ENCODE measurements at places on chromosomes 2 and 18.

DNA sequence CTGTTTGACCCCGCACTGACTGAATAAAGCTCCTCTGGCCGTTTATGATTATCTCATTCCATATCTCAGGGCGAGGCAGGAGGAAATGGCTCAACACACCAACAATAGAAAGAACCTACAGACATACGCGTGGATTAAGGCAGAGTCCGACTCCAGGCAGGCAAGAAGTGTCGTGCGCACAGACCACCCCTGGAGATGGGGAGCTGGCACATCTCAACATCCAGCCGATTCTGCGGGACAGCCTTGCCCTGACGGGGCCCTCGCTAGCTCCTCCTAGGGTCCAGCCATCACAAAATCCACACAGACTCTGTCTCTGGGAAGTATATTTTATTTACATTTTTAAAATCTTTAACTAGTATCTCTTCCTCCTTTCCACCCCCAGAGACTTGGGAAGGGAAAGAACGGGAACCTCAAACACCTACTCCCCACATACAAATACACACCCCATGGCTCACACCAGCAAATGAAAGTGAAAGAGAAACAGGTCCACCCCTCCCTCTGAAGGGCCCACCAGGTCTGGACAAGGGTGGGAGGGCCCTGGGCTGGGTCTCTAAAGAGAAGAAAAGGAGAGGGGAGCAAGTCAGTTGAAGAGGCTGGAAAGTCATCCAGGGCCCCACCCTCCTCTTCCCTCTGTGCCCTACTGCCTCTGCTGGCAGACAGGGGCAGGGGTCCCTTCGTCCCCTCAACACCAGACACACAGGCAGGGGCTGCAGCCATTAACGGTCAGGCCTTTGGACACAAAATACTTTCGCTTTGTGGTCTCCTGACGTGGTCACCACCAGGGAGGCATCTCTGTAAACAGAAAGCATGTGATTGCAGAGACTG lies 3.2 kb downstream of the GPBAR1 start:
- DNase-seq, result no peak

- no peak for DNase-seq
Measured at GRCh38 chr2:198219292-198219691, 414.9 kb downstream of the PLCL1 start.

DNA sequence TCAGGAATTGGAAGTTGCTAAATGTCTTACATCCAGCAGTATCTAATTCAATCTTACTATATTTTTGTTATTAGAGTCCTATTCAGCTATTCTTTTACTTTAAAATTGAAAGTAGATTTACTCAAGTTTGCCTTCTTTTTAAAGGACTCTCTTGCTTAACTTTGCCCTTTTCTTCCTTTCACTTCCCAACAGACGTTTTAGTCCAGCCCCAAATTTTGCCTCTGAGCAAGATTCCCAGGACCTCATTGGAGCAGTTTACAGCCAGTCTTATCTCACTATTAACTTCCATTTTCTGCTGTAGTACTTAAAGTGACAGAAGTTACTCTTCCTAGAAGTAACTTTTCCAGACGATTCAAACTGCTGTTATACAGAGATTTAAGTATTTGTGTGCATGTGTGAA lies 1.7 kb upstream of the PRKD3 start:
- no peak for DNase-seq

DNA sequence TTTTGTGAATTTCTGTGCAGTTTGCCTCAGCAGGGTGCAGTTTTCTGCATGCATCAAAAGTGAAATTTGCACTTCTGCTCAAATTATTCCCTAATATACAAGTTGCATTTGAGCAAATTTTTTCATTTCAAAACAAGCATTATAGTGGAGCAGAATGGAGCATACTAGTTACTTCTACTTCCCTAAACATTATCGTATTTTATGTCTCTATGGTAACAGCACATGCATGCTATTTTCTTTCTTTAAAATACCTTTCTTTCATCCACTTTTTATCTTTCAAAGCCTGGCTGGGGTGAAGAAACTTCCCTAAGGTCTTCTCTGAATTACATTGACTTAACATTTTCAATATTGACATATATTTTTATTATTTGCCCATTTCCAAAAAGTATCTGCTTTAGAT lies 11.2 kb downstream of the RHBDD1 start:
- DNase-seq, result no peak

DNA sequence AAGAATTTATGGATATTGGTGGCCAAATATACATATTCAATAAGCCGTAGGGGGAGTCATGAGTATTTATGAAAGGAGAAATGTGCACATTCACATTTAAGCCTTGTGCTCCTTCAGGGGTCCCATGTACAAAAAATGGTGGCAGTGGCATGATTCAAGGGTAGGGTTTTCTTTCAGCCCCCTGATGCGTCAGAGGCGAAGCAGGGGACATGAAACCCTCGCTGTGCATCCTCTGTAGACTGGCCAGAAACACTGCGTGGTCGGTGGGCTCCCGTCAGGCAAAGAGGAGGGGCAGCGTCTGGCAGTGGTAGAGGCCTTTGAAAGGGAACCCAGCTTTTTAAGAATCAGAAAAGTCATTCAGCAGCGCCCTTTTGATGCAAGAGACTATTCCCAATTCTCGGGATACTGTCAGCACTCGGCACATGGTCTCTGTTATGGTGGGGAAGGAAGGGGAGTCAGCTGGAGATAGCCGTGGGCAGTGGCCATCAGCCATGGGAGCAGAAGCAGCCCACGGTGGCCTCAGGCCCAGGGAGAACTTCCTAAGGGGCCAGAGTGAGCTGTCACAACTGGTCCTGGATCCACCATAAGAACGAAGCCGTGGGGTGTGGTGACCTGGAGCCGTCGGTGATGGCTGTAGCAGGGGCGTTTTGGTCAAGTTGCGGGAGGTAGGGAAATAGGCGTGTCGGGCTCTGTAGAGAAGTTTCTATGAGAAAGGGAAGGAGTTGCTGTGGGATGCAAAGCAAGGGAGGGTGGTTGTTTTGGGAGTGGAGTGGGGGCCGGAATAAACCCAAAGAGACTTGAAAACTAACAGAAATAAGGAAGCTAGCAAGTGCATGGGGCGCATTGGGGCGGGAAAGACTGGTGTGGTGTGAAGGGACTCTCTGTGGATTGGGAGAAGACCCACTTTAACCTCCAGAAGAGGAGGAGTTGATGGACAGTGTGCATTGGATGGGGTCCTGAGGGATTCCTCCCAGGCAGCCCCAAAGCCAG lies 95.6 kb downstream of the SH3BP4 start:
- DNase-seq, result no peak

- no peak for DNase-seq
Measured at GRCh38 chr2:43128559-43128955, 97.8 kb downstream of the ZFP36L2 start.

- DNase-seq, result no peak
Measured at GRCh38 chr18:44290366-44290977, 390.2 kb upstream of the SETBP1 start.

GRCh38 chr18:68178921-68179320 lies 536.0 kb downstream of the TMX3 start:
- DNase-seq, result no peak

GRCh38 chr2:212891580-212891979 lies 259.8 kb downstream of the IKZF2 start:
- no peak for DNase-seq
